ENCODE measurements at places on chromosomes 1 and 21.

DNA sequence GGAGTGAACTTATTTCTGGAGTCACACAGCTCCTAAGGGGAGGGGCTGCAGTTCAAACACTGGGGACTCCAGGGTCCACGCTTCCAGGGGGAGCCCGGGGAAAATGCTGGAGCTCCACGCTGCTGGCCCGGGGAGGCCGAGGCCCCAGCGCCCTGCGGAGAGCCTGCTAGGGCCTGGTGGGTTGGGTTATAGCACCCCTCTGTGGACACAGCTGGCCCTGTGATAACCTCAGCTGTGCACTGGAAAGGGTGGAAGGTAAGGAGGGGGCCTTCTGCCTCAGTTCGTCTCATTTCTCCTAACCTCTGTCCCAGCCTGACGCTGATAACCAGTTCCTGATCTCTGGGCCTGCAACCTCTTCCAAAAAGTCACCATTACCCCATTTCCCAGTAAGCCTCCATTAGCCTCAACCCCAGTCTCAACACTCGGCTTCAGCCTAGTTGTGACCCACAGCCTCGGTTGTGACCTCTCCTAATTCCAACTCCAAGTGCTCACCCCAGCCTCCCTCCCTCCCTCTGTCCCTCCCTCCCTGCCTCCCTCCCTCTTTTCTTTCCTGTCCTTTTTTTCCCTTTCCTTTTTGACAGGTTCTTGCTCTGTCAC, 7.1 kb downstream of the NBL1 start:
- DNase-seq = peak; percentile 63

GRCh38 chr1:66405061-66405460, 128.9 kb upstream of the SGIP1 start:
- no peak for DNase-seq

- DNase-seq = no peak
Observed at GRCh38 chr1:85334962-85335361, 58.5 kb upstream of the BCL10 start.

DNA sequence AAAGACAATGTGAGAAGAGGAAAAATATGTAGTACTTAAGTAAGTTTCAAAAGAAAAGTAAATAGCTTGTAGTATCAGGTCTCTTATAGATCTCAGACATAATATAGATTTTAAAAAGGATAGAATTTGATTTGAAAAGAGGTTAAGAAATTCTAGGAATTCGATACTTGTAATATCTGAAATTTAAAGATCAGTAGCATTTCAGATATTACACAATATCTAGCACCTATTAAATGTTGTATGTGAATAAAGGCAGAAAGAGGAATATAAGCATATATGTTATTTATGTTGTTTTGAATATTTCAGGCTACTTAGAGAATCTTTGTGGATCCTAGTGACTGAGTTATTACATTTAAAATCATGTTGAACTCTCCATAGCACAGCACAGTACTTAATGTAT, 35.0 kb upstream of the METTL18 start:
- DNase-seq = no peak

- no peak for DNase-seq
Observed at GRCh38 chr1:63709267-63709828, 64.5 kb upstream of the ROR1 start.

Data from posterior cingulate gyrus (tissue), 11 donors.